AG04450 (cell line): ENCODE measurements at places on chromosomes 13 and 19.

DNA sequence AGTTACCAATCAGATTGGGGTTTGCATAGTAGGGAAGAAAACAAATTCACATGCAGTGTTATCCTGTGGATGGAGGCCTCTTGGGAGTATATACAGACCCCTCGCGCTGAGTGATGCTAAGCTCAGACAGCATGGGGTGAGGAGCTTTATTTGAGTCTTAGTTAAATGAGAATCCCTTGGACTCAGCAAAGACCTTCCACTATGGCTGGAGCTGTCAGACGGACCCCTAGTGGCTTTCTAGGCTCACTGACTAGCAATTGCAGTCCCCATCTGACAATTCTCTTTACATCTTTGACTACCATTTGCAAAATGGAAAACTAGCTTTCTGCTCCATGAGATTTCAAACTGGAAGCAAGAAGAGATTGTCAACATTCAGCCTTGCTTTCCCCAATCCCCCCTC is 90.4 kb downstream of the STOML3 start:
- DNase-seq, result no peak

- DNase-seq, result no peak
These were observed 2.0 kb downstream of the PTBP1 start for GRCh38 chr19:799076-799881.

DNA sequence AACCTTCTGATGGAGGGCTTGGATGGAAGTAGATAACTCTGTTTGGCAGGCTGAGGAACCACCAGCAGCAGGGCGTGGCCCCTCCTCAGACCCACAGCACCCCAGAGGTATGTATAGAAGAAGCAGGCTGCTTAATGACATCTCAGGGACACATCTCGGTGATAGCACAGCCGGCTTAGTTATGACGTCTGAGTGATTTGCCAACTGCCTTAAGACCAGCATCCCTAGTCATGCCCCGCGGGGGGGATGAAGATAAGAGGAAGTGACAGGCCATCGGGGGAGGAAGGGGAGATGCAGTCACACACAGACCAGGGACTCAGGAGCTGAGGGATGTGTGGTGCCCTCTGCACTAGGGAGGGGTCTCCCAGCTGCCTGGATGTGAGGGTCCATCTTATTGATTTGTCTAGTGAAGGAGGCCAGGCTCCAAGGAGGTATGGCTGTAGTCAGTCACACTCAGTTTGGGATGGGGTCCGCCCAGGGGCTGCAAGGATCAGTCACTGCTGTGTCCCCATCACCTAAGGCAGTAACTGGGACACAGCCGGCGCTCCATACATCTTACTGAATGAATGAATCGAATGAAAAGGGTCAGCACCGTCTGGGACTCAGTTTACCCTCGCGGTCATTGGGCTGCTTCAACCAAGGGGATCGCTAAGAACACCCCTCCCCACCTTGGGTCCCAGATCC is 19.2 kb upstream of the ERCC1 start:
- DNase-seq, result no peak

DNA sequence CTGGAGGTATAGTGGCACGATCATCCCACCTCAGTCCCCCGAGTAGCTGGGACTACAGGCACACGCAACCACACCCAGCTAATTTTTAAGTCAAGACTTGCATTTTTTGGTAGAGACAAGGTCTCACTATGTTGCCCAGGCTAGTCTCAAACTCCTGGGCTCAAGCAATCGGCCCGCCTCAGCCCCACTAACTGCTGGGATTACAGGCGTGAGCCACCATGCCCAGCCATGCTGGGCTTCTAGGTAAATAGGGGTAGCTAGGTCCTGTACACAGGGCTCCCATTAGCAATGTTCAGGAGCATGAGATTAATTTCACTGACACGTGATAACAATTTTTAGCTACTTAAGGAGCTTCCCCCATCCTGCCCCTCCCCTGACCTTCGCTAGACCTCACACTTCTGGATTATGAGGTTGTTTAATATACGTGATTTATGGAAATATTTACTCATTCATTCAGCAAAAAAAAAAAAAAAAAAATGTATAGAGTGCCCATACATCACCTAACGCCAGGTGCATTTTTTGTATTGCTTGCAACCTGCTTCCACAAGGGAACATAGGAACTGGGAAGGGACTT is 19.2 kb downstream of the TMEM272 start:
- no peak for DNase-seq

GRCh38 chr19:12886969-12887747 is at the start of gene KLF1:
Gene KLF1, minus strand, starts transcription at chr19:12887201. Its CDS starts 61 bp downstream, at chr19:12887140.
- no peak for DNase-seq

DNA sequence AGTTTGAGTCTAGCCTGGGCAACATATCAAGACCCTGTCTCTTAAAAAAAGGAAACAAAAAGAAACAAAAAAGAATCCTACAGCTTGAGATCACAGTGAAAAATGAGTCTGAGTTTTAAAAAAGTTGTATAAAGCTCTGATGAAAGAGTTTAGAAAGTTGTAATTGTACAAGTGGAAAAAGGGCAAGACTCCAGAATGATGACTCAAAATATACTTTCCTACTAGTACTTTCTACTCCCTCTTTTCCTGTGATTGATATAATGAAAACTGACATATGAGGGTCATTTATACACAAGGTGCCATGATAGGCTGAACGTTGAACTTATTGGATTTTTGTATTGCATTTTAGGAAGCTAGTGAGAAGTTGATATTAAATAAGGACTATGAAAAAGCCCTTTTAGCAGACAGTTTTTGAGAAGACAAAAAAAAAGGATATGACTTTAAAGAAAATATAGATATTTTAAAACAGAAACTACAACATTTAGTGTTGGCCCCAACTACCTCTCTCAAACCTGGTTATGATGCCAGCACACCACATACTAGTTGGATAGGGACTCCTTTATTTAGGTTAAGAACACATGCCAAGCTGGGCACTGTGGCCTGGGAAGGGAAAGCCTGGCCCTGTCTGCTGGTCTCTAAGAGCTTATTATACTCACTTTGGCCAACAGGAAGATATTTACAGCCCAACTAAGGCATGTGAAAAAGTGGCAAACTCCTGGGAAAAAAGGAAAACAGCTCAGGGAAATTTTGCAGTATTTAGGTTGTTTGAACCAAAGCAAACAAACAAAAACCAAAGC is 116.6 kb downstream of the KL start:
- no peak for DNase-seq

DNA sequence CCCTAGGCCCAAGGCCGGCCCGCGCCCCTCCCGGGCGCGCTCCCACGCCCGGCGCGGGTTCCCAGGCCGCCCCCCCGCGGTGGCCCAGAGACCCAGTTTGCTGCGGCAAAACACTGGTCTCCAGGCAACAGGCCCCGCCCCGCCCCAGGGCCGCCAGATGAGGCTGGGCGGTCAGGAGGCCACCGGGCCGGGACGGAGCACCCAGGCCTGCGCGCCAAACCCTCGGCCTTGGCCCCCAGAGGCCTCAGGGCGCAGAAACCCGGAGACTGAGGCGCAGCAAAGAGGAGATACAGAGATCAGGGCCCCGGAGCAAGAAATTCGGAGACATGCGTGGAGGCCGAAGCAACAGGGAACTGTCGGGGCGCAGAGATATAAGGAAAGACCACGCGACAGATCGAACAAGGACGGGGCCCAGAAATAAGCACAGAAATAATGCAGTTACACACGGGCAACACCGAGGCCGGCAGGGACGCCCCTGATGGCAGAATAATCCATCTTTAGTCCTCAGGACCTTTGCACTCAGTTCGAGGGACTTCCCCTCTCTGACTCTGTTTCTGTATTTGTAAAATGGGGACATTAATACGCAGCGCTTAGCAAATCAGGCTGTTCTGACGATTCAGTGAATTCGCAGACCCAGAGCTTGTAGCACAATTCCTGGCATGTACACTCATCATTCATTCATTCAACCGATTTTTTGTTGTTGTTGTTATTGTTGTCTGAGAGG is 20.8 kb upstream of the ERCC1 start:
- no peak for DNase-seq
